Gastroesophageal sphincter (tissue), 4 donors: ENCODE measurements at places on chromosomes 5 and 9. TPM values are rescaled to one million over a fixed set of nuclear protein-coding genes. Genes with fewer than 3 reads are reported as not detected.

GCNT4 gene
- total RNA-seq = 4.9 TPM

FRMD3 gene
- total RNA-seq = 6.8 TPM

JADE2 gene
- total RNA-seq = 46.0 TPM

GGTA1 gene
- 8.7 TPM for total RNA-seq

LCN9 gene
- total RNA-seq = not detected

TAS2R1 gene
- not detected for total RNA-seq

FABP6 gene
- not detected for total RNA-seq

RELL2 gene
- 5.4 TPM for total RNA-seq

SPATA31E1 gene
- not detected for total RNA-seq

SEMA5A gene
- 2.3 TPM for total RNA-seq

SEPTIN8 gene
- total RNA-seq = 46.4 TPM

LIFR gene
- total RNA-seq = 61.8 TPM

PTGES2 gene
- 46.1 TPM for total RNA-seq

PCDHGA4 gene
- 8.0 TPM for total RNA-seq

THOC3 gene
- 30.7 TPM for total RNA-seq

GRCh38 chr9:93874242-93874641 lies 80.9 kb downstream of the BARX1 start:
- no peak for ATAC-seq

- ATAC-seq = peak; percentile 91
Observed at GRCh38 chr9:129413537-129414376, 207.1 kb downstream of the C9orf50 start.

- ATAC-seq = no peak
Observed at GRCh38 chr5:169721771-169722170, 84.7 kb downstream of the DOCK2 start.

DNA sequence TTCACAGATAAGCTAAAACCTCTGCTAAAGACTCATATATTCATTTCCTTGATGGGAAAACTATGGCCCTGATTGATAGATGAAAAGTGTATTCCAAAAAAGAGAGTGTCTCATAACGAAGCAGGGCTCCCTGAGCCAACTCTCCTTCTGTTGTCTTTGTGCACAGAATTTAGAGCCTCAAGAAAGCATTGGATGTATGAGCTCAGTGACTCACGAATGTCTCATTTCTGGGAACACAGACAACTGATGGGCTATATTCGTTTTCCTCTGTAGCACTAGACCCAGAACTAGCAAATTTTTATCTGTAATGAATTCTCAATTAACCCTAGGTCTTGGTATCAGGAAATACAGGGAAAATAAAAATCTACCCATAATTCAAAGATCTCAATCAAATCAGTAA lies 88.4 kb downstream of the LMNB1 start:
- no peak for ATAC-seq

DNA sequence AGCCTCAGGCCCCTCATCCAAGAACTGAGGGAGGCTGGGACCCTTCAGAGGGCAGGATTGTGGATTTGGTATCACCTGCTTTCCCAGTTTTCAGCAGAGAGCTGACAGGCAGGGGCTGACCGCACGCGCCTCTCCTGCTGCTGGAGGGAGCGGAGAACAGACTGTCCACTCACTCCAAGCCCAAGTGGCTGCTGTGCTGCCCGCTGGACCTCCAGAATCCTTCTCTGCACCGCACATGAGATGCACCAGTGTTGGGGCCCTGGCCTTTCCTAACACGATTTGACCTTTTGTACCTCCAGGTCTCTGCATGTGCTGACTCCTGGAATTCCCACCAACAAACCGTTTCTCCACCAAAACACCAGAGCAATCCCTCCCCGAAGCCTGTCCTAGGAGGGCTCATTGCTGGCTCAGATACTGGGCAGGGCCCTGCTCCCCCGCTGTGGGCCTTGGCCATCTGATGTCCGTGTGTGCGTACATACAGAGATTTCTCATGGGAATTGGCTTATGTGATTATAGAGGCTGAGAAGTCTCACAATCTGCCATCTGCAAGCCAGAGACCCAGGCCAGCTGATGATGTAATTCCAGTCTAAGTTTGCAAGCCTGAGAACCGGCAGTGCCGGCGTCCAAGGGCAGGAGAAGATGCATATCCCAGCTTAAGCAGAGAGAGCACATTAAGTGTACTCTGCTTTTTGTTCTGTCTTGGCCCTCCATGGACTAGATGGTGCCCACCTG lies 141.7 kb downstream of the GADD45G start:
- ATAC-seq = peak; percentile 46

GRCh38 chr9:77605449-77606220 lies 42.5 kb downstream of the GNA14 start:
- ATAC-seq = no peak

- ATAC-seq = no peak
Observed at GRCh38 chr9:123263227-123263626, 5.2 kb downstream of the STRBP start.

GRCh38 chr5:149747833-149748366 lies 17.8 kb downstream of the PPARGC1B start:
- ATAC-seq = no peak

- no peak for ATAC-seq
Observed at GRCh38 chr9:121772600-121773285, 121.3 kb downstream of the DAB2IP start.

DNA sequence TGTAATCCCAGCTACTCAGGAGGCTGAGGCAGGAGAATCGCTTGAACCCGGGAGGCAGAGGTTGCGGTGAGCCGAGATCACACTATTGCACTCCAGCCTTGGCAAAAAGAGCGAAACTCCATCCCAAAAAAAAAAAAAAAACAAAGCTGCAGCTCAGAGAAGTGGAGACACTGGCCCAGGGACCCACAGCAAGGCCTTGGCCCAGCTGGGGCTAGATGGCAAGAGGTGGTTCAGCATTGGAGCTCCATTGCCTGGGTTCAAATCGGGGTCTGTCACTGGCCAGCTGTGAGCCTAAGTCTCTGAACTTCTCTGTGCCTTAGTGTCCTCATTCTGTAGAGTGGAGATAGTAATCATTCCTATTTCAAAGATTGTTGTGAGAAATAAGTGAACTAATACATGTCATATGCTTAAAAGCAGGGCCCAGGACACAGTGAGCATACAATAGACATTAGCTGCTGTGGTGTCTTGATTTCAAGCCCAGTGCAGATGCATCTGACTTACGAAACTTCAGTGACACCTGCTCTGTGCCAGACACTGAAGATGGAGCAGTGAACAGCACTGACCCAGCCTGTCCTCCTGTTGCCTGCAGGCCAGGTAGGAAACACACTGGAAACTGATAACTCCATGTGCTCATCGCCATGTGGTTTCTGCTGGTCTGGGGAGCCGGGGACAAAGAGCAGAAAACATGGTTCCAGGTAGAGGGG lies 127.7 kb downstream of the C9orf50 start:
- no peak for ATAC-seq

DNA sequence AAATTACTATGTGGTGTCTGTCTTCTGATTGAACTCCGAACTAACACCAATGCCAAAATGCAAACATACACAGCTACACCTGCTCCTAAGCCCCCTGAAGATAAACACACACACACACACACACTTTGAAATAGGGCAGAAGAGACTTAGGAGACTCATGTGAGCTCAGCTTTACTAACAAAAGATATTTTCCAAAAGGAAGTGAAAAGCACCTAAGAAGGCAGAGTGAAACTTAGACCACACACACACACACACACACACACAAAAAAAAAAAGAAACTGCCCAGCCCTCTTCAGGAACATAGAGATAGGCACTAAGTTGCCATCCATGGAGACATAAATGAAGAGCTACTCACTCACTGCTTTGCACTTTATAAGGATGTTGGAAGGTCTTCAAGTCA lies 45.2 kb upstream of the APC start:
- ATAC-seq = no peak

GRCh38 chr5:81751836-81752643 lies 1.1 kb upstream of the SSBP2 start:
- peak; percentile 0 for ATAC-seq

DNA sequence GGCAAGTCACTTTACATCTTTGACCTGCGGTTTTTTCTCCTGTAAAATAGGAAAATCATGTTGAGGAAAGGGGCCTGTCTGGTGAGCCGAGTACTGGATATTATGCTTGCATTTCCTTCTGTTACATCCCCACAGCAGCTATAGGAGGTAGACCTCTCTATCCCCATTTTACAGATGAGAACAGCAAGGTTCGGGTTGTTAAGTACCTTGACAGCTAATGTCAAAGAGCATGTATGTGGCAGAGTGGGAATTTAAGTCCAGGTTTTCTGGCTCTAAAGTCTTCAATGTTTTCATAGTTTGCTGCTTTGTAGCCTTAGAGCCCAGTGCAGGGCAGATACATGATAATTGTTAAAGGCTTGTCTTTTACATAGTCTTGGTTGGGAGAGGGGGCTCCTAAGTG lies 2.8 kb downstream of the TMEM268 start:
- ATAC-seq = no peak

DNA sequence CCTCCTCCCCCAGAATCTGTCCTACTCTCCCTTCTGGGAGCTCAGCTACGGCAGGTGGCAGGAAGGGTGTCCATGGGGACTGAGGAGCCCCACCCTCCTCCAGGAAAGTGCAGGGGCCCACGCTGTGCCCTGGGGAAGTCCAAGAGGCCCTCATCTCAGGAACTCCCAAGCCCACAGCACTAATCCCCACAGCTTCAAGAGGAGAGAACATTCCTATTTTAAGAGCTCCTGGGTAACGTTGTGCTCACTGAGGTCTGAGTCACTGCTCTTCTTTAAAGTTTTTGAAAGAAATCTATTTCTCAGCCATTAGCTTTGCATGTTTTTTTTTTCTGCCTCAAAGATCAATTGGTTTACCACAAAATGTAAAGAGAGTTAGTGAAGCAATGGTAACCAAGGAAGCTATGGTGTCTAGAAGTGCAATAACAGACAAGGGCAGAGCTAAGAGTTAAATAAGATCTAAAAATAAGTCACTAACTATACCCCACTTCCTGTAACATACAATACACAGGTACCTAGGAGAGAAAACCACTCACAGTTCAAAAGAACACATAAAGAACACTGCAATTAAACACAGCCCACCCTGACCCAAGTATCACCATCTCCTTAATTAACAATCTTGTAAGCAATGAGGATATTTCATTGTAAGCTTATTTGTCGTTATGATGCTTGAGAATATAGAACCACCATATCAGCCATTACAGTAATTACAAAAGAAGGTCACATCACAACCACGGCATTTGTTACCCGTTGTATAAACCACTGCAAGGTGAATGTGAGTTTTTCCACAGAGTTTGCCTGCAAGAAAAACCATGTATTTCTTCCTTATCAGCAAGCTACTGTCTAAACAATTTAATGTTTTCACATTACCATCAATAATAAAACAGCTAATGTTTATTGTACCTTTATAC lies 382.3 kb upstream of the SLC30A5 start:
- no peak for ATAC-seq

- ATAC-seq = no peak
Observed at GRCh38 chr5:160134332-160134731, 15.1 kb upstream of the PWWP2A start.

- no peak for ATAC-seq
Observed at GRCh38 chr9:14958989-14959388, 48.8 kb upstream of the FREM1 start.

- ATAC-seq = no peak
Observed at GRCh38 chr9:132230605-132231004, 68.7 kb downstream of the NTNG2 start.

DNA sequence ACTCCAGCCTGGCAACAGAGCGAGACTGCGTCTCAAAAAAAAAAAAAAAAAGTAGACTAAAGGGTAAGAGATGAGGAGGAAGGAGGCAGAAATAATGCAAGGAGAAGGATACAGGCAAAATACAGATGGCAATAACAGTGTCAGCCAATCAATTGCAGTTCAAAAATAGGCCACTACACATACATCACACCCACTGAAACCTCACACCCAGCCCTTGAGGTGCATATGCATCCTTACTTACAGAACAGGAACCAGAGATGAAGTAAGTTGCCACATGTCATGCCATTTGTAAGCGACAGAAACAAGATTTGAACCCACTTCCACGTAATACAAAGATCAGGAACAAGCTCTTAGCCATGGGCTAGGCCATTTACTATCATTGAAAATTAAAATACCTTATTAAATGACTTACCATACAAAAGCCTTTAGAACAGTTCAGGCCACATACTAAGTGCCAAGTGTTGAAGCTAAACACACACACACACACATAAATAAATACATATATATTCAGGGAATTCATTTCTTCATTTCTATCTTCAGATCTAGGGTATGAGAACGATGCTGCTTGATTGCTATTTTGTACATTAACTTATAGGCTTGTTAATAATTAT lies 98.4 kb downstream of the FNBP1 start:
- ATAC-seq = no peak

GRCh38 chr5:83076742-83077661 lies at the start of the genes TMEM167A and XRCC4:
Gene TMEM167A (minus strand): TSS chr5:83077394. CDS start chr5:83077323, 71 bp downstream.
Gene XRCC4 (plus strand): TSS chr5:83077547. CDS start chr5:83104920, 27,373 bp downstream.
- peak; percentile 100 for ATAC-seq

DNA sequence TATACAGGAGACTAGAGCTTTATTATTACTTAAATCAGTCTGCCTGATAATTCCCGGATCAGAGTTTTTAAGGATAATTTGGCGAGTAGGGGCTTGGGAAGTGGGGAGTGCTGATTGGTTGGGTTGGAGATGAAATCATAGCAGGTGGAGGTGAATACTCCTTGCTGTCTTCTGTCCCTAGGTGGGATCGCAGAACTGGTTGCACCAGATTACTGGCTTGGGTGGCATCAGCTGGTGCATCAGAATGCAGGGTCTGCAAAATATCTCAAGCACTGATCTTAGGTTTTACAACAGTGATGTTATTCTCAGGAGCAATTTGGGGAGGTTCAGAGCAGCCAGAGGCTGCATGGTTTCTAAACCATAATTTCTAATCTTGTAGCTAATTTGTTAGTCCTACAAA lies 68.1 kb downstream of the KIF4B start:
- ATAC-seq = no peak

DNA sequence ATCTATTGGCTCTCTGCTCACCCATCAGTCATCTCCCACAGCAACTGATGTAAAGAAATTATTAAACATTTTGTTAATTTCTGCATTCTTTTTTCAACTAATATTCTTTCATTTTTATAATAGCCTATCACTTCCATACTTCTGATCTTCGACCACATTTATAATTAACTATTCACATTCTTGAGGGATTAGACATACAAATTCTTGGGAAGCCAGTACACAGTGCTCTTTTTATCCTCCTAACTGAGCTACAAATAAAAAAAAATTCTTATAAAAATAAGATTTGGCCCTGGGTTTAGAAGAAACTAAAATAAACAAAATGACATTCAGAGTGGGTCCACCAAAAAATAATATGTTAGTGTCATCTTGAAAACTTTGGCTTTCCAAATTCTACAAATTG lies 103.7 kb upstream of the ITGA1 start:
- no peak for ATAC-seq

DNA sequence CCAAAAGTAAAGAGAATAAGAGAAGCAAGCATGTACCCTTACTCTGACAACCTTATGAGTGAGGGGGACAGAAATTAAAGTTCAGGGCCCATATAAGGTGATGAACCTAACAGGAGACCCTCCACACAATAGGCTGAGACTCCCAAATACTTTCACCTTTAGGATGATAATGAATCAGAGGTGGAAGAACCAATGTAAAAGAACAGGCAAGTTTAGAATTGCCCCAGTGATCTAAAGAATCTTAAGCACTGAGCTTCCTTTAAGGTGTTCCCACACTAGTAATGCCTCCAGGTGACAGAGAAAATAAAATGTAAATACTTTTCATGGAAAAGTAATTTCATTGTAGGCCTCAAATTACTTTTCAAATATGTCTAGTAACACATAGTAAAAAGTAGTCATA lies 8.2 kb upstream of the FAM151B start:
- ATAC-seq = no peak

GRCh38 chr9:5650356-5651105 lies 21.6 kb downstream of the RIC1 start:
- ATAC-seq = no peak

- no peak for ATAC-seq
Observed at GRCh38 chr5:133612249-133612860, at the start of gene FSTL4. Gene FSTL4 (minus strand): TSS chr5:133612541.
